ENCODE measurements at places on chromosomes 2 and 18. TPM values are rescaled to one million over a fixed set of nuclear protein-coding genes. Genes with fewer than 3 reads are reported as not detected.

Gene NOL4
- 1.3 TPM for total RNA-seq

Gene KCNK3
- total RNA-seq = 1.2 TPM

Gene PDE1A
- total RNA-seq = 1.7 TPM

Gene KIF1A
- total RNA-seq = 4.3 TPM

Gene SERPINB10
- total RNA-seq = not detected

Gene THSD7B
- 0.29 TPM for total RNA-seq

GRCh38 chr2:62499430-62500060 lies 6.5 kb downstream of the TMEM17 start:
- no peaks in the 10 kb centered on the region for H3K36me3 ChIP-seq
- H3K4me1 ChIP-seq = no peaks in the 10 kb centered on the region
- H3K27ac ChIP-seq = no peak overlapping the region
- no peak overlapping the region for H3K4me3 ChIP-seq
- H3K27me3 ChIP-seq = no peaks in the 10 kb centered on the region

DNA sequence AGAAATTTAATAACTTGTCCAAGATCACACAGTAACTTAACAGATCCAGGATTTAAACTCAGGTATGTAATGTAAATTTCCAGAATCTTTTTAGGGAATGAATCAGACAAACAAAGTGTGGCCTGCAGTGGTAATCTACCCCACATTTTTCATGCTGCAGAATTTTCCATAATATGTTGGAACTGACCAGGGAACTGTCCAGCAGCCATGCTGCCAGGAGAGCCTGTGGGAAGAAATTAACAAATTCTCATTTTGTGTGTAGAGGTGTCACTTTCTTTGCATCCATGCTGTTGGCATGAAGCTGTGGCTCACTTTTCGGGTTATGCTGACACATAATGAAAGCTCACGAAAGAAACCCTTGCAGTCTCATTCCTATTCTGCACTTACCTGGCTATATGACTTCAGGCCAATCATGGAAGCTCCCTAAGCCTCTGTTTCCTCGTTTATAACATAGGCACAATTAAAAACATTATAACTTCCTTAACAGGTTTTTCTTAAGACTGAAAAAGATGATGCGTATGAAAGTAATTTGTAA lies 54.7 kb downstream of the CDKL4 start:
- no peak overlapping the region for H3K27ac ChIP-seq
- H3K36me3 ChIP-seq = no peaks in the 10 kb centered on the region
- H3K4me3 ChIP-seq = no peak overlapping the region
- H3K4me1 ChIP-seq = no peaks in the 10 kb centered on the region
- no peaks in the 10 kb centered on the region for H3K27me3 ChIP-seq

GRCh38 chr2:23656597-23656973 lies 270.3 kb downstream of the ATAD2B start:
- H3K27me3 ChIP-seq = no peaks in the 10 kb centered on the region
- no peaks in the 10 kb centered on the region for H3K36me3 ChIP-seq
- no peak for DNase-seq
- H3K4me3 ChIP-seq = no peak overlapping the region

DNA sequence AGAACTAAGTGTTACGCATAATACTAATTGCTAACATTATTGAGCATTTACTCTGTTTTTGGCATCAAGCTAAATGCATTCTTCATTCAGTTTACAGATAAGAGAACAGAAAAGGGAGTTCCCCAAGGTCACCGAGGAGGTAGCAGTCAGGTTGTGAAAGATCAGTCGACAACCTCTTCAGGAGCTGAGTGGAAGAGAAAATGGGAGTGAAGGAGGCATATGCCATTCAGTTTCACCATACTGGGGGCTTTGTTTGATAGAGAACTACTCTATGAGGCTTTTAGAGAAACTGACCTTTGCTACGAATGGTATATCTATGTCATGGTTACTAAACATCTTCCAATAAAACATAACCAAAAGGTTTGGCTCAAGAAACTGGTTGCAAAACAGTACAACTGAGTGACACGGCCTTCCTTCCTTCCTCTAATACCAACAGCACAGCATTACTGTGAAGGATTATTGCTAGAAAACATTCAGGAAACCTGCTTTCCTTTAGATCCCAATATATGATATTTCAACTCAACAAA lies 112.1 kb downstream of the RBMS1 start:
- no peaks in the 10 kb centered on the region for H3K36me3 ChIP-seq
- no peak overlapping the region for H3K4me3 ChIP-seq
- no peaks in the 10 kb centered on the region for H3K4me1 ChIP-seq
- DNase-seq = no peak

DNA sequence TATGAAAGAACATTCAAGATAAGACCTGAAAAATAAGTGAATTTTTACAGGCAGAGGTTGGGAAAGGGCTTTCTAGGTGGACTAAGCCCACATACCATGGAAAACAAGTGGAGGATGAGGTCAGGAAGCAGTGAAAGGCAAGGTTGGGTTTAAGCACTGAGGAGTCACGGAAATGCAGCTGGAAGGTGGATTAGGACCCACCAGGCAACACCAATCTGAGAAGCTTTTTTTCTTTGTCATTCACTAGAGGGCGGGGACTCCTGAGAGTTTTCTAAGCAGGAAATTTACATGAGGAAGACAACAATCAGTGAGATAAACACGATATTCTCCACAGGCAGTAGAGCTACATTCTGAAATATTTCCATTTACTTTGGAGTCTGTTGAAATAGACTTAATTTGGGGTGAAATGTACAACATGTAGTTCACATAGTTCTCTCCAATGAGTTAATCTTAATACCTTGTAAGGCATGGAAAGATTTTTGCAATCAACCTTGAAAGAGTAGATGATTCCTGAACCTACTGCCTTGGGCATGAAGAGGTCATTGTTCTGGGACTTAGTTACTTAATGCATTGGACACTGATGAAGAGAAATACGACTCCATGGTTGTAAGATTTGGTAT lies 40.7 kb downstream of the VIT start:
- H3K4me3 ChIP-seq = no peak overlapping the region
- H3K4me1 ChIP-seq = no peaks in the 10 kb centered on the region
- no peaks in the 10 kb centered on the region for H3K36me3 ChIP-seq
- H3K27ac ChIP-seq = no peak overlapping the region

- H3K4me3 ChIP-seq = no peak overlapping the region
- H3K27ac ChIP-seq = no peak overlapping the region
- no peak for DNase-seq
- H3K4me1 ChIP-seq = no peaks in the 10 kb centered on the region
These were observed 75.4 kb downstream of the EXOC6B start for GRCh38 chr2:72750466-72750865.

DNA sequence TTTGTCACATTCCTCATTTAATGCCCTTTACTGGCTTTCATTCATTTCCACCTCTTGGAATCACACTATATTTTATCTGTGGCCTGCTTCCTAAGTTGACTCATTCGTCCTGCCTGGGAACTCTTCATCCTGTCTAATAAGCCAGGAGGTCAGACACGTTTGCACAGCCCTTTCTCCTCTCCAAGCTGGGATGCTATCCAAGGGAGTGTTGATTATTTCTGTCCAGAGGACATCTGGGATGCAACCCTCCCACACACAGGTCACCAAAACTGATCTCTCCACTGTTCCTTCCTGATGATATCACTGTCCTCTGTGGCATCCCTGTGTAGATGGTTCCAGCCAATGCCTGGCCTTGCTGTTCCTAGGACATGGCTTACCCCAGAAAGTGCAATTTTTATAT lies 79.8 kb upstream of the NOSTRIN start:
- H3K27ac ChIP-seq = no peak overlapping the region
- H3K4me1 ChIP-seq = no peaks in the 10 kb centered on the region
- no peak overlapping the region for H3K4me3 ChIP-seq
- no peaks in the 10 kb centered on the region for H3K27me3 ChIP-seq

GRCh38 chr2:201128033-201128432 lies 12.1 kb downstream of the CFLAR start:
- no peak overlapping the region for H3K4me3 ChIP-seq
- no peak for DNase-seq
- no peaks in the 10 kb centered on the region for H3K27me3 ChIP-seq
- H3K27ac ChIP-seq = peak overlapping the region; percentile 92
- no peaks in the 10 kb centered on the region for H3K36me3 ChIP-seq

- no peaks in the 10 kb centered on the region for H3K36me3 ChIP-seq
- DNase-seq = no peak
- H3K27ac ChIP-seq = no peak overlapping the region
- no peaks in the 10 kb centered on the region for H3K27me3 ChIP-seq
- no peak overlapping the region for H3K4me3 ChIP-seq
- no peaks in the 10 kb centered on the region for H3K4me1 ChIP-seq
These were observed 24.2 kb downstream of the LMAN2L start for GRCh38 chr2:96715658-96716057.

GRCh38 chr2:122960759-122961641 lies 1064.1 kb upstream of the CNTNAP5 start:
- DNase-seq = no peak
- no peak overlapping the region for H3K4me3 ChIP-seq
- H3K27me3 ChIP-seq = no peaks in the 10 kb centered on the region
- no peaks in the 10 kb centered on the region for H3K36me3 ChIP-seq

GRCh38 chr18:77007251-77007650 lies 125.3 kb downstream of the MBP start:
- no peak for DNase-seq
- H3K27me3 ChIP-seq = no peaks in the 10 kb centered on the region

DNA sequence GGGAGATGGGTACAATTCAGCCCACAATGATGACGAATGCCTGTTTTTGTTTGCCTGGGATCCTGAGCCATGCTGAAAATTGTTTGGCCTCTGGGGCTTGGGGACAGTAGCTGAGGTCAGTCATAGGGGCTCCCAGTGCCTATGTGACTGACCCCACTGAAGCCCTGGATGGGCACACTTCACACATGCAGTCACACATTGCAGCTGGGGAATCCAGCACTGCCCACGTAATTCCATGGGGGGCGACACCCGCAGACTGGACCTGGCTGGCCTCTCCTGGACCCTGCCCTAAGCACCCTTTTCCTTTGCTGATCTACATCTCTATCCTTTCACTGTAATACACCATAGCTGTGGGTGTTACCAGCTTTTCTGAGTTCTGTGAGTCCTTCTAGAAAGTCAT lies 295.2 kb upstream of the HS6ST1 start:
- no peak overlapping the region for H3K27ac ChIP-seq
- no peaks in the 10 kb centered on the region for H3K36me3 ChIP-seq
- H3K27me3 ChIP-seq = no peaks in the 10 kb centered on the region
- no peak for DNase-seq

DNA sequence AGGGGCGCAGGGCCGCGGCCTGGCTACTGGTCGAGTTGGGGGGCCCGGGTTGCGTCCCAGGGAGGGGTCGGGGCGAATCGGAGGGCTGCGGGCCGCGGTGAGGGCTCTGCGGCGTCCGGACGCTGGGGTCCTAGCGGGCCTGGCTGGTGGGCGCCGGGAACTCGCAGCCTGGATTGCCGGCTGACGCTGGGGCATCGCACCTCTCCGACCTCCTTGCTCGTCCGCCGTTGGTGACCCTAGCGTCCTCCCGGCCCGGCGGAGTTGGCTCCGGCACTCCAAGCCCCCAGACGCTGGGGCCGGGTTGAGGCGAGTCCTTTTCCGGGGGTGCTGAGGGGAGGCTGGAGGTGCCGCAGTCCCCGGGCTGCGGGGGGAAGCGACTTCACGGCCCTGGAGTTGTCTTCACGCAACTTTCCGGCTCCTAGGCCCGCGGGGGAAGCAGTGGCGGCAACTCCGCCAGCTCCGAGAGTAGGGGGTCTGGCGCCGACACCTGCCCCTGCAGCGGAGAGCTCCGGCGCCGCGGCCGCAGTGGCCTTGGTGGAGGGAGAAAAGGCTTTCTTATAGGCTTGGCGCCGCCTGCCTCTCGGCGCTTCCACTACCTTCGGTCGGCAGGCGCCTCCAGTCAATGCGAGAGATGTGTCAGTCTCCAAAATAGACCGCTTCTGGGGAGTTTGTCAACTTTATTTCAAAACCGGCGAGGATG lies 70.3 kb downstream of the HAUS1 start:
- no peaks in the 10 kb centered on the region for H3K27me3 ChIP-seq
- no peaks in the 10 kb centered on the region for H3K4me1 ChIP-seq
- H3K4me3 ChIP-seq = peak overlapping the region; percentile 100
- H3K27ac ChIP-seq = peak overlapping the region; percentile 85

DNA sequence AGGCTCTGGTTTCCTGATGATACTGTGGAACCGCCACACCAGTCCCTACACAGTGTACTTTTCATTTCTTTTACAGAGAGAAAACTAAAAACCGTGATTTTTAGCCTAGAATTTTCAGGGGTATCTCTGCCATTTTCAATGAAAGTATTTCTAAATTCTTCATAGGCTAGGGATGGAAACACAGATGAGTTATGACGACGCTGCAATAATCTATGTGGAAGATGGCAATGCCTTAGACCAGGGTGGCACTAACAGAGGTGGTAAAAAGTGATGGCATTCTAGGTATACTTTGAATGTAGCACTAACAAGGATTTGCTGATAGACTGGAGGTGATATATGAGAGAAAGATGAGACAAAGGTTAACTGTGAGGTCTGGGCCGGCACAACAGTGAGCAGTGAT lies 56.5 kb downstream of the TTC21B start:
- H3K36me3 ChIP-seq = peaks cover 5% of the 10 kb centered on the region
- H3K4me3 ChIP-seq = no peak overlapping the region
- H3K27me3 ChIP-seq = no peaks in the 10 kb centered on the region
- H3K4me1 ChIP-seq = no peaks in the 10 kb centered on the region

DNA sequence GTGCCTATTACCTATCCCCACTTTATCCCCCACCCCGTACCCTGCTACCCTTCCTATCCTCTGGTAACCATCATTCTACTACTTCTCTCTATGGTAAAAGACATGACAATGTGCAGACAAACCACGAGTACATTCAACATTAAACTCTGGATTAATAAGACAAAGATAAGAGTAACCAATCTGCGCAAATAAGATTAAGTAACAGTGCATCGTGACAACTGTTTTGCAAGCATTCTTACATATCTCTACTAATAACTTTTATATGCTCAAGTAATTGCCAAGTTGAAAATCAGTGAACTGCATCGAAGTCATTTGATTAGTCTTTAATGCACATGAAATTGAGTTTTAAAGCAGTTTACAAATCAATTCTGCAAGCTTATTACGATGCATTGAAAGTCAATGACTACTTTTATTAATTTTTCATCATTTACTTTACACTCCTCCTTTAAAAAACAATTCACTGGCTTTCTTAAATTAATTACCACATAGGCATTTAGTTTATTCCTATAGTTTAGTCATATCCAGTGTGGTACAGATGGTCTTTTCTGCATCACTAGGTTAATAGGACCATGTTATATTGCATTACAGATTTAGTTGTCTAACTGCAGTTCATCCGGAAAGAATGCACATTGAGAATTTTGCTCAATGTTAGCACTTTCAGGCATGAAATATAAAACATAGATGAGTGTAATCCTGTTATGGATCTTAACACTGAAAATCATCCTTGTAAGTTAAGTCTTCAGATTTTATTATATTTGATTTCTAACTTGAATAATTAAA lies 178.1 kb downstream of the GCA start:
- H3K4me1 ChIP-seq = no peaks in the 10 kb centered on the region
- DNase-seq = no peak
- no peak overlapping the region for H3K4me3 ChIP-seq
- no peaks in the 10 kb centered on the region for H3K27me3 ChIP-seq
- H3K27ac ChIP-seq = no peak overlapping the region

Measured in colonic mucosa (tissue), 4 donors.